ENCODE measurements at places on chromosomes 11 and 22. TPM values are rescaled to one million over a fixed set of nuclear protein-coding genes. Genes with fewer than 3 reads are reported as not detected.

DNA sequence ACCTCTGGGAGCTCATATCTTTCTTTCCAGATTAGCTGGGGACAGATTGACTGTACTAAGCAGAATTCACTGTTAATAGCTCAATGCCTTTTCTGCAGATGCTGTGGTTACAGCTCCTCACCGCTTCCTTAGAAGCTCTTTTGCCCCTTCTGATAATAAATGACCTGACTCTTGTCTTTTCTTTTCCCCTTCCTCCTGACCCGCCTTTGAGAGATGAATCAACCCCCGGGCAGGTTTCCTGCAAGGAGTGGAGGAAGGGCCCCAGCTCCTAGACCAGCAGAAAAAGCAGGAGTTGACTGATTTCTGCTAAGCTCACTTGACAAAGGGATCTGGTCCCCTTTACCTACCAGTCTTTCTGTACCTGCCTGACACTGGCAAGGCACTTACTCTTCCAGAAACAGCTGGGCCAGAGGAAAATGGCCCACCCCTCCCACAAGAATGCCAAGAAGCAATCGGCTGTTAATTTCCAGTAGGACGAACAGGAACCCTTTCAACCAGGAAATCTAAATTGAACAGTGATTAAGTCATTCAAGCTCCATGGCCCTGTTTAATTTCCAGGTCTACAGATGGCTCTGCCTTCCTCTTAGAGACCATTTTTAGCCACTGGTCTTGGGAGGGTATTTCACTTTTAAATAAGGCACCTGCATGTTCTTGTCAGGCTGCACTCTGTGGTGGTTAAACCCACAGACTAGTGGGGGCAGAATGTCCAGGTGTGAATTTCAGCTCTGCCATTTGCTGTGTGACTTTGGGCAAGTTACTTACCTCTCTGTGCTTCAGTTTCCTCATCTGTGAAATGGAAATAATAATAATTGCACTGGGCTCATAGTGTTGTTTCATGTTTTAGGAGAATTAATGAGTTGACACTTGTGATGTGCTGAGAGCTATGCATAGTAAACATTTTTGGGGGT lies 67.5 kb downstream of the PRR5L start:
- H3K27ac ChIP-seq = peak overlapping the region; percentile 2
- no peaks in the 10 kb centered on the region for H3K27me3 ChIP-seq
- H3K36me3 ChIP-seq = no peaks in the 10 kb centered on the region
- no peak for DNase-seq
- no peak overlapping the region for H3K4me3 ChIP-seq
- H3K4me1 ChIP-seq = peaks cover 18% of the 10 kb centered on the region

The ZBTB16 gene
- total RNA-seq = 126 TPM

DNA sequence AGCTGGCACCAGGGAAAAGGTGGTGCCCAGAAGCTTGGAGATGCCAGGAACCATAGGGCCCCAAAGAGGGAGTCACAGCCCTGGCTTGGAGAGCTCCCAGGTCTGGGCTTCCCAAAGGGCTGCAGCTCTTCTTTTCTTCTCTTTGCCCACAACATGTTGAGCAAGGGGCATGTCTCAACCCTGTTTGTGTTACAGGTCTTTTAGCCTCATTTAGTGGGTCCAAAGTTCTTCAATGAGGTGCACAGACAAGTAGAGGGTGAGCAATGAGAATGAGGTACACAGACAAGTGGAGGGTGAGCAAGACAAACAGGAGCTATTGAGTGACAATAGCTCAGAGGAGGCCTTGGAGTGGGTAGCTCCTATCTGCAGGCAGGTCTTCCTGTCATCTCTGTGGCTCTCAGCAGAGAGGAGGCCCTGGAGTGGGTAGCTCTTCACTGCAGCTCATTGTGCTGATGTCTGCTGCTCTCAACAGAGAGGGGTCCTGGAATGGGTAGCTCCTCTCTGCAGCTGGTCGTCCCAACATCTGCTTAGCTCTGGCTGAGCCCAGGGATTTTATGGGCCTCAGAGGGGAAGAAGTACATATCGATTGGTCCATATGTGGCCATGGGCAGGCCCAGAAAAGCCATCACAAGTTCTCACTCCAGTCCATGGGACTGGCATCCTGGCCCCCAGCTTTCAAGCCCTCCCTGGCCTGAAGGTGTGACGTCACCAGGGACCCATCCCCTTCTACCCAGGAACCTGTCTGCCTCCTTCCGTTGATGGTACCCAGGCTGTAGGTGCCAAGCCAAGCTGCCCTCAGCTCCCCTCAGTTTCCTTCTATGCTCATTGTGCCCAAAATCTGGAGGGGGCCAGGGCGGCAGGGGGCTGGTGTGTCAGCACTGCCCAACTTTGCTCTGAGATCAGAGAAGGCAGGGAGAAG lies 34.9 kb downstream of the WBP2NL start:
- H3K27ac ChIP-seq = no peak overlapping the region
- no peak overlapping the region for H3K4me3 ChIP-seq
- DNase-seq = no peak
- no peaks in the 10 kb centered on the region for H3K27me3 ChIP-seq

GRCh38 chr11:11500744-11501487 lies 120.9 kb downstream of the GALNT18 start:
- peak overlapping the region; percentile 66 for H3K27ac ChIP-seq
- H3K27me3 ChIP-seq = no peaks in the 10 kb centered on the region
- no peak for DNase-seq
- no peaks in the 10 kb centered on the region for H3K36me3 ChIP-seq
- H3K4me1 ChIP-seq = no peaks in the 10 kb centered on the region
- H3K4me3 ChIP-seq = no peak overlapping the region

DNA sequence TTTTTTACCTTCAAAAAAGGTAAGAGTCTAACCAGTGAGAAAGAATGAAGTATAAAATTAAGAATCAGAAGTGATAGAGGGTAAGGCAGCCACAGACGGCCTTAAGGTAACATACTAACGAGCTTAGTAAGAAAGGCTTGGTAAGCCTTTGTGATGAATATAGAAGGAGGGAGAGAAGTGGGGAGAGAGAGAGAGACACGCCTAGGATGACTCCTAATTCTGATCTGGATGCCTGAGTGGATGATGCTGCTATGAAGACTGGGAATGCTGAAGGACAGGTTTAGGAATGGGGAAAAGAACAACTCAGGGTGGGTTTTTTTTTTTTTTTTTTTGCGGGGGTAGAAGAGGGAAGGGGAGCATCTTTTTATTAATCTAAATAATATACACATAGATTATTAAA lies 4.8 kb downstream of the FBXO3 start:
- H3K27ac ChIP-seq = no peak overlapping the region
- no peak for DNase-seq
- no peaks in the 10 kb centered on the region for H3K27me3 ChIP-seq
- peaks cover 30% of the 10 kb centered on the region for H3K36me3 ChIP-seq
- H3K4me1 ChIP-seq = no peaks in the 10 kb centered on the region

The GLYAT gene
- total RNA-seq = 57.8 TPM

GRCh38 chr11:16195651-16196050 lies 160.7 kb downstream of the SOX6 start:
- DNase-seq = no peak
- no peaks in the 10 kb centered on the region for H3K36me3 ChIP-seq
- no peaks in the 10 kb centered on the region for H3K4me1 ChIP-seq
- no peak overlapping the region for H3K4me3 ChIP-seq
- H3K27me3 ChIP-seq = no peaks in the 10 kb centered on the region

The ILK gene
- total RNA-seq = 170 TPM

The DDIAS gene
- total RNA-seq = 1.4 TPM

GRCh38 chr11:65412271-65413076 lies 10.1 kb upstream of the NEAT1 start:
- no peaks in the 10 kb centered on the region for H3K27me3 ChIP-seq
- no peak overlapping the region for H3K4me3 ChIP-seq
- no peaks in the 10 kb centered on the region for H3K4me1 ChIP-seq
- H3K36me3 ChIP-seq = no peaks in the 10 kb centered on the region
- no peak overlapping the region for H3K27ac ChIP-seq

- H3K27me3 ChIP-seq = no peaks in the 10 kb centered on the region
- H3K4me3 ChIP-seq = no peak overlapping the region
- peak; percentile 49 for DNase-seq
- no peak overlapping the region for H3K27ac ChIP-seq
- H3K4me1 ChIP-seq = no peaks in the 10 kb centered on the region
- no peaks in the 10 kb centered on the region for H3K36me3 ChIP-seq
Observed at GRCh38 chr22:49650336-49651241, 177.1 kb downstream of the BRD1 start.

DNA sequence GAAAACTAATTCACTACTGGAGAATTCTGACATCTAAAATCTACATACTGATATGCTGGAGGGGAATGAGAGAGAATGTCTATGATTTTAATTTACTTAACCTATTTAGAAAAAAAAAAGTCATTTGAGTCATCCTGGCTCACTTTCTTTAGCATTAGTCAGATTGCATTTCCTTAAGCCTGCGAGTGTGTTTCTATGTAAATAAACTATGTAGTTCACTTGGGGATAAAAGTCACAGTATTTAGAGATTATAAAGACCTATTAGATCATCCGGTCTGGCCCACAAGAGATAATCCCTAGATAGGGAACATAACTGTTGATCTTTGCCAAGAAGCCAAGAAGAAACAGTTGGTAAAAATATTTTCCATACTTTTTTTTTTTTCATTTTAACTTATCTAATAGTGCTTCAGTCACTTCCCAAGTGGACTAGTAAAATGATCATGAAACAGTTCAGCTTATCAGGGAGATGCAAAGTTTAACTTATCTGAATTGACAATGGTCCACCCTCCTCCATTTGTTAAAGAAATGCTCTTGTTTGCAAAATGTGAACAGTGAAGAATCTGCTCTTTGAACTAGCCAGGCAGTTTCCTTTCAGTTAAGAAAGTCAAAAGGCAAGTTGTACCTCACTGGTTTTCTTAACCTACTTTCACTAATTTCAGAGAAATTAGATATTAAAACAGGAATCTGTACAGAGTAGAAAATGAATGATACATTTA lies 21.2 kb upstream of the BLID start:
- no peak overlapping the region for H3K27ac ChIP-seq
- H3K4me1 ChIP-seq = no peaks in the 10 kb centered on the region
- no peak overlapping the region for H3K4me3 ChIP-seq
- no peaks in the 10 kb centered on the region for H3K36me3 ChIP-seq
- DNase-seq = no peak

DNA sequence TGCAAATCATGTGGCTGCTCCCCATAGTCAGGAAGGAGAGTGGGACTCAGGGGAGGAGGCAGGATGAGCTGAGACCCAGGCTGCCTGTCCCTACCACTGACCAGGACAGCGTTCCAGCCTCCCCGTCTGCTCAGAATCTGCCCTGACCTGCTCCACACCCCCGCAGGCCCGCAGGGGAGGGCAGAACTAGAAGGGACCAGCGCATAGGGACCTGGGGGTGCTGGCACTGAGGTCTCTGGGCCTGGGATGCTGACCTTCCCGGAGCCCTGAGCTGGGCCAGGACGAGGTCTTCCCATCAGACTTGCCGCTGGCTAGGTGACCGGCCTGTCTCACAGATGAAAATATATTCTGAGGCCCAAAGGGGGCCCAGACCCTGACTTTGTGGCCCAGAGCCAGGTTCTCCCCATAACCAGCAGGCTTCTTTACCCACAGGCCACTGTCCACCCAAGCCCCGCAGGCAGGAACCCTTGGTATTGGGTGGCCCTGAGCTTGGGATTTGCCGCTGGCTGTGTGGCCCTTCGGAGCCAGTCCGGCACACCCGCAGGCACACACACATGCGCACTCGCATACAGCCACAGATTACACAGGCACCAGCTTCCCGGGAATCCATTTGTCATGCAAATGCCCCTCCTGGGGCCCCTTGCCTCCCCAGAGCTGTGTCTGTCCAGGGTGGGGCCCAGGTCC lies 13.8 kb upstream of the PIM3 start:
- no peak overlapping the region for H3K4me3 ChIP-seq
- H3K36me3 ChIP-seq = no peaks in the 10 kb centered on the region
- H3K27ac ChIP-seq = no peak overlapping the region
- no peaks in the 10 kb centered on the region for H3K4me1 ChIP-seq

The CYP2D6 gene
- 3.2 TPM for total RNA-seq

- H3K27me3 ChIP-seq = no peaks in the 10 kb centered on the region
- H3K27ac ChIP-seq = no peak overlapping the region
- H3K4me1 ChIP-seq = no peaks in the 10 kb centered on the region
- H3K4me3 ChIP-seq = no peak overlapping the region
- no peaks in the 10 kb centered on the region for H3K36me3 ChIP-seq
Observed at GRCh38 chr11:59011655-59012397, 72.5 kb downstream of the GLYATL1 start.

- no peaks in the 10 kb centered on the region for H3K36me3 ChIP-seq
- H3K4me1 ChIP-seq = no peaks in the 10 kb centered on the region
- no peak overlapping the region for H3K4me3 ChIP-seq
- DNase-seq = no peak
- H3K27me3 ChIP-seq = no peaks in the 10 kb centered on the region
Observed at GRCh38 chr22:25660336-25660735, 81.7 kb upstream of the MYO18B start.

GRCh38 chr11:27718346-27718862 lies 18.1 kb upstream of the BDNF start:
- H3K36me3 ChIP-seq = no peaks in the 10 kb centered on the region
- H3K27me3 ChIP-seq = peaks cover 38% of the 10 kb centered on the region
- no peak for DNase-seq
- H3K4me3 ChIP-seq = peak overlapping the region; percentile 45

DNA sequence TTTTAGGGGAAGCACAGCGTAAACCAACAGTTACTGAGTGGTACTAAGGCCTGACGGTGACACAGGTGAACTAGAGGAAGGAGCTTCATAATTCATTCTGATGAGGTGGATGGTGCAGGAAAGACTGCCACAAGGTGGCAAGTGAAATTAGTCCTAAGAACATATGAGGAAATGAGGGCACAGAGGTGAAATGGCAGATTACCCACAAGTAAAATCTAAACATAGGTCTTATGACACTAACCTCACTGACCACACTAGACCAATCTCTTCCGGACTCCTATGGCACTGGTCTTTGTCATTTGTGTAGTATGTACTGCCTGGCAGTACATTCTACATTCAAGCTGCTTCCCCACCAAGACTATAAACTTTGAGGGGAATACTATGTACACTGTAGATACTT lies 20.2 kb downstream of the GAB2 start:
- H3K36me3 ChIP-seq = no peaks in the 10 kb centered on the region
- no peaks in the 10 kb centered on the region for H3K4me1 ChIP-seq
- no peak overlapping the region for H3K4me3 ChIP-seq
- no peaks in the 10 kb centered on the region for H3K27me3 ChIP-seq
- H3K27ac ChIP-seq = no peak overlapping the region

- DNase-seq = no peak
- H3K4me3 ChIP-seq = peak overlapping the region; percentile 99
- H3K27me3 ChIP-seq = no peaks in the 10 kb centered on the region
- H3K27ac ChIP-seq = peak overlapping the region; percentile 47
Observed at GRCh38 chr11:70205049-70205725, 2.1 kb downstream of the FADD start.

The NXPE1 gene
- total RNA-seq = 0.25 TPM

DNA sequence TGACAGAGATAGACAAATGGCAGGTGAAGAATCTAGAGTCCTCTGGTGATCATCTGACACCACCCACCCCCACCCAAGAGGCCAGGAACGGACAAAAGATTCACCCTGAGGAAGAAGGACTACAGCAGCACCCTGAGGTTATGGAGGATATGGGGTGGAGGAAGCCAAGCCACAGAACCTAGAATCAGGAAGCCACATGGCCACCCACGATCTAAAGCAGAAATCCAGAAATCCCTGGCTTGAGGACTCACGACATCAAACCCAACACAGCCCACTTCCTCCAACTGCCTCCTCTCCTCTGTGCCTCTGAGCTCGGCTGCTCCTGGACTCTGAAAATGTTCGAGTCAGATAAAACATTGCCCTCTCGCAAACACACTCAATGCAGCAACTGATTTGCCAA lies 364.3 kb downstream of the SHANK2 start:
- H3K27me3 ChIP-seq = no peaks in the 10 kb centered on the region
- no peak overlapping the region for H3K4me3 ChIP-seq
- H3K27ac ChIP-seq = no peak overlapping the region
- no peaks in the 10 kb centered on the region for H3K4me1 ChIP-seq
- no peak for DNase-seq
- H3K36me3 ChIP-seq = no peaks in the 10 kb centered on the region

Measured in kidney (tissue), 22 donors.